ENCODE measurements at places on chromosomes 6 and 20.

- DNase-seq = no peak
These were observed 9.3 kb downstream of the RIPOR3 start for GRCh38 chr20:50682065-50682464.

GRCh38 chr20:61396262-61396848 lies 144.3 kb downstream of the CDH4 start:
- no peak for DNase-seq

GRCh38 chr20:45629496-45630100 lies at the start of gene WFDC10A:
Gene WFDC10A (plus strand): TSS chr20:45629739. CDS start chr20:45629814, 75 bp downstream.
- peak; percentile 86 for DNase-seq

DNA sequence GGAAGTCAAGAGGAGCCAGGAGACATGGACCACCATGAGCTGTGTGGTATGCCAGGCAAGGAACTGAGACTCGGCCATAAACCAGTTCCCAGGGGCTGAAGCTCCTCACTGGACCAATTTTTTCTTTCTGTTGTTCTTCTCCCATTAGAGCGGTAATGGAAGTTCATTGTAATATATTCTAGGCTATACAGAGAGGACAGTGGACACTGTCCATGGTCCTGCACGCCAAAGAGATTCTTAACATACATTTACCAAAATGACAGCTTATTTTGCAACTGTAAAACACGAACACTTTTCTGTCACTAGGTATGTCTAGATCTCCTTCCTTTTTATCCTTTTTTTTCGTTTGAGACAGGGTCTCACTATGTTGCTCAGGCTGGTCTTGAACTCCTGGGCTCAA lies 13.1 kb upstream of the DSN1 start:
- no peak for DNase-seq

DNA sequence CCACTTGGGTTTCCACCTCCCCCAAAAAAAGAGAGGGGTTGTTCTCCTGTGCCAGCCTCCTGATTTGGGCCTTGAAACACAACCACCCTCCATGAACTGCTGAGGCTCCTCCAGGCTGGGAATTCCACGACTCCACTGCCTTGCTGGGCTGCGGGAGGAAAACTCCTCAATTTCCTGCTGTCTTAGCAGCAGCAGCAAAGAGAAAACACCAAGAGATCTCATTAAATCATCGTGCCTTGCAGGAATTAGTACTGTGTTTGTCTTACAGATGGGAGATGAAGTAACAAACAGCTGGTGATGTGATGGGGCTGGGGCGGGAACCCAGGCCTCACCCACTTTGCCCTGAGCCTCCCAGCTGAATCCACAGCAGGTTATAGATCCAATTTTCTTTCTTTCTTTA lies 29.0 kb downstream of the BPIFB1 start:
- DNase-seq = no peak

Measured in DMS53 (cell line).